ENCODE measurements at places on chromosomes 7 and 10.

- DNase-seq: no peak
Observed at GRCh38 chr7:158783595-158783994, 45.7 kb downstream of the ESYT2 start.

DNA sequence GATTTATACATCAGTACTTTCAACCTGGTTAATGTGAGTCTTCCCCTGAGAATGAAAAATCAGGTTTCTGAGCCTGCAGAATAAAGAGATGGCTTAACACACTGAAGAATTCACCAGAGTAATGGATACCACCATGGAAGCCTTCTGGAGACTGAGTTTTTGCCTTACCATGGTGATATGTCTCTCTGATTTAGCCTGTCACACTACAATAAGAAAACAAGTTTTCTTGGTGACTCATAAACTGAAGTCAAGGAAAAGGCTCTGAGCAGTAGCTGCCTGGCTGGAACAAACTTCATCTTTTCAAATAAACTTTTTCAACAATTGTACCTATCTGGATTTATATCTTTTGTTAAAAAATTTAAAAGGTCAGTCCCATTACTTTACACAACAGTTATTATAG is 229.0 kb downstream of the PRPF18 start:
- DNase-seq: no peak

GRCh38 chr7:107913851-107914250 is 22.9 kb downstream of the DLD start:
- no peak for DNase-seq

DNA sequence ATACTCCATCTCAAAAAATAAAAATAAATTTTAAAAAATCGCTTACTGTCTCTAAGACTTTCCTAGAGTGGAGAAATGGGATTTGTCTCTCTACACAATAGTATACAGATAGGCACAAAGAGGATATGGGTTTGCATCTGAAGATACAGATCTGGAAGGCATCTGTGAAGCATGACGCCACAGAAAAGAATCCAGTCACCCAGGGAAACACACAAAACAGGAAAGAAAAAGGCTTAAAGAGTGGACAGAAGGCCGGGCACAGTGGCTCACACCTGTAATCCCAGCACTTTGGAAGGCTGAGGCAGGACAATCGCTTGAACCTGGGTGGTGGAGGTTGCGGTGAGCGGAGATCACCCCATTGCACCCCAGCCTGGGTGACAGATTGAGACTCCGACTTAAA is 61.3 kb downstream of the SKIDA1 start:
- DNase-seq: no peak

DNA sequence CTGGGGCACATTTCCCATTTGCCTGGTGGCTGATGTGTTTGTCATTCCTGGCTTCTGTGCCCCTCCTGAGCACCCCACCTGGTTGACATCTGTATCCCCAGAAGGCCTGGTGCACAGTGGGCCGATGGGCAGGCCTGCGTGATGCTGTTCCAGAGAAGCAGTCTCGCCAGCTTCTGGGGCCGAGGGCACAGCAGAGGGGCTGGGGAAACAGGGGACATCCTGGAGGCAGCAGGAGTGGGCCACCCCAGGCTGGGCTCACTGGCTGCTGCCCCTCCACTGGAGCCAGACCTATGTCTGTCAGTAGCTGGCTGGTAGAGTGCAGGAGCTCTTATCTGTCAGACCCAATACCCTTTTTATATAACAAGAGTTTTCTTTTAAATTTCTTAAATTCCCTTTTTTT is 896 bp upstream of the MYL7 start:
- no peak for DNase-seq

DNA sequence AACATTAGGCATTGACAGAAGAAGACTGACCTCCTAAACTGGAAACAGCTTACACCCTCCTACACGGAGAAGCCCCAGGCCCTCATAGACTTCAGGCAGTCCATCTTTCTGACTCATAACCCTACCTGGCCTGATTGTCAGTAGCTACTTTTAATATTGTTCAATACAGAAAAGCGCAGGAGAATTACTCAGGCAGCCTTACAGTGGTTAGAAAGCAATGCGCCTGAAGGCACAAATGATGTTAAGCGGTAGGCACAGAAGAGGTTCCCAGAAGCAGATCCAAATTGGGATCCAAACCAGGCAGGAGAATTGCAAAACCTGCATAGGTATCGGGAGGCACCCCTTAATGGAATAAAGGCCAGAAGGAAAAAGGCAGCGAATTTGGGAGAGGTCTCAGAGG is 5.4 kb upstream of the CYREN start:
- DNase-seq: no peak

DNA sequence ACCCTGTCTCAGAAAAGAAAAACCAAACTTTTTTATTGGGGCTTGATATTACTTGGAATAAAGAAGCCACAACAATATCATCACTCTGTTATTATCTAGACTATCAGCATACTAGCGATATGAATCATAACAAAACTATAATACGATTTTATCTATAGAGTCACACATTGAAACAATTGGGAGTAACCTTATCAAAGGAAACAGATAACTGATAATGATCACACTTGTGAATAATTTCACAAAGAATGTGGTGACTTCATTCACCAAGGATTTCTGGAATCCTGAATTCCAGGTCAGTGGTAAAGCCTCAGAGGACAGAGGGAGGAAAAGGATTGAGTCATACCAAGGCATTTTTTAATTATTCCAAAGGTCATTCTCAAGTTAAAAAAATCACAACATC is 32.1 kb upstream of the NMT2 start:
- no peak for DNase-seq

GRCh38 chr10:33965795-33966581 is 631.5 kb upstream of the NRP1 start:
- DNase-seq: no peak

DNA sequence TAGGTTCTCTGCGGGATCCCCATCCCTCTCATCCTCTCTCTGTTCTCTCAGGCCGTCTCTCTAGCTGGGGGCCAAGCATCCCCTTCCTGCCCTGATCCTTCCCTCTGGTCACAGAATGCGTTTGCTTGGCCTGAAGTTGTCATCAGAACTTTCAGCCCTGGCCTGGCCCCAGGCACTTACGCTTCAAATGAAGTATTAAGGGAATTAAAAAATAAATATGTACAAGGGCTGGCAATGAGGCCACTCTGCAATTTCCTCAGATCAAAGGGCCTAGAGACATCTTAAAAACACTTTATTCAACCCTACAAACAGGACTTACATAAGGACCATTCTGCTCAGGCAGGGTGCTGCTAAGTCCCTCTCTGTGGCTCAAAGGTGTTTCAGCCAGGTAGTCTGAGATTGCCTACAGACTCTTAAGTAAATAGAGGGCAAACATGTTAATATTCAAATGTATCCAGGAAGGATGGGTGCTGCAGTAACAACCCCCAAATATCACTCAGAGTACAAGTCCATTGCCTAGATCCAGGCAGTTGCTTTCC is 16.0 kb downstream of the SFTPD start:
- no peak for DNase-seq

DNA sequence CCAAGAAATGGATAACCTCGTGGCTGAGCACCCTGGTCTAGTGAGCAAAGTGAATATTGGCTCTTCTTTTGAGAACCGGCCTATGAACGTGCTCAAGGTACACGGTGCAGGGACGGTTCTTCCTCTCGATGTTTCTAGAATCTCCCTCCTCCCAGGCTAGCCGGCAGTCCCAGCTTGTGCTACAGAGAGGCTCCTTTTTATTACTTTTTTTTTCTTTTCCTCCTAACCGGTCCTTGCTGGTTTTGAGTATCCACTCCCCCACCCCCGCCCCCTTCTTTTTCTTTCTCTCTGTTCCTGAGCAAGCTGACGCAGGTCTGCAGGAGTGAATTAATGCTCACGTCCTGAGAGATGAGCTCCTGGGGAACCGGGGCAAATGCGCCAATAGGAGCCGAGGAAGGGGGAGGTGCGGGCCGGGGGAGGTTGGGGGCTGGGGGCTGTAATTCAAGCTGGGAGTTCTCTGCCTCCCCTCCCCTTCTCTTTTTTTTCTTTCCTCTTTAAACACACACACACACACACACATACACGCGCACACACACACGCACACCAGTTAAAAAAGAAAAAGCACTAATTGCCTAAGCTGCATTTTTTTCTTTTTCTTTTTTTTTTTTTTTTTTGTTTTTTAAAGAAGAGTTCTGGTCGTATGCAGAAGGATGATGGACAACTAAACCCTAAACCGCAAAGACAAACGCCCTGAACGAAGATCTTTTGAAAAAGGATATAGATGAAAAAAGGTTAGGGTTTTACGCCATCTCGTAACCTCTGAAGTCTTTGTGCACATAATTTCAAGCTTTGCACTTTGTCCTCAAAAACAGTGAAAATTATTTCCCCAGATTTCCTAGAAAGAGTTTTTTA is 6.6 kb downstream of the CPA2 start:
- no peak for DNase-seq

- DNase-seq: no peak
Observed at GRCh38 chr10:48497780-48498770, 106.8 kb downstream of the ARHGAP22 start.

DNA sequence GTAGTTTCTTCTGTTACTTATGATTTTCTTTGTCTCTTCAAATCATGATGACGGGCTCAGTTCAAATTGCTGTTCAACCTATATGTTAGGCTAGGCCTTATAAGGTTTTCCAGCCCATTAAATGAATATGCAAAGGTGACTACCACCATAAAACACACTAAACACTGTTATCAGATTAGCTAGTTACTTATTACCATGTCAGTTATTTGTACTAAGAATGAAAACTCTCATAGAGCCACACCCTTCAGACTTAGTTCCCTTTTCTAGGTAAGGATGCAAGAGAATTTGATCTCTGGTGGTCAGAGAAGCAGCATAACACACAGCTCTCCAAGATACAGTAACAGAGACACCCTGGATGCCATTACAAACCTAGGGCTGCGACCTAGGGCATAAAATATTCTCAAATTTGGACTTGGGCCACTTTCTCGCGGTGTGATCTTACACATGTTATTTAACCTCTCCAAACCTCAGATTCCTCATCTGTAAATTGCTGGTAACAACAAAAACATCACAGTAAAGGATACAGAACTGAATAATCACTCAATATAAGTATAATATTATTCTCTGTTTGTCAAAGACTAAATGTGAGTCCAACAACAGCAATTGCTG is 35.6 kb downstream of the ANKMY2 start:
- no peak for DNase-seq

DNA sequence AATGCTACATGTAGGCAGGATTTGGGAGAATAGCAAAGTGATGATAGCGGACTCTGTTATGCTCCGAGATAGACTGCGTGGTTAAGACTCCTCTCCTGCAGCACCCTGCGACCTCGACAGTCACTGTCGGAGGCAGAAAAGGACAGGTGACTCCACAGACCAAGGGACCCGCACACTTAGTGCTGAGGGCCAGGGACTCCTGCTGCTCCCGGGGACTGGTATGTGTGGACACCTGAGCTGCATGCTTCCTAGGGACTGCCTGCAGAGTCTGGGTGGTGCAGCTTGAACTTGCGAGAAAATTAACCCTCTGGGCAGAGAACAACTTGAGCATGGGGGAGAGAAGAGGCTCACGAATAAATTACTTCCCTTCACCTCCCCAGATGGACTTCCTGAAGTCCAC is 407.1 kb upstream of the PFKP start:
- no peak for DNase-seq

Data from GM20000 (cell line).